SK-N-SH treated with all-trans-retinoic acid at 6 μM for 48 hours (cell line): ENCODE measurements at places on chromosomes 3 and 15.
A peak's percentile ranks its signal among the peaks of the same experiment; 100 is the strongest.

- no peak for ATAC-seq
Observed at GRCh38 chr3:173730391-173730790, 332.8 kb downstream of the NLGN1 start.

DNA sequence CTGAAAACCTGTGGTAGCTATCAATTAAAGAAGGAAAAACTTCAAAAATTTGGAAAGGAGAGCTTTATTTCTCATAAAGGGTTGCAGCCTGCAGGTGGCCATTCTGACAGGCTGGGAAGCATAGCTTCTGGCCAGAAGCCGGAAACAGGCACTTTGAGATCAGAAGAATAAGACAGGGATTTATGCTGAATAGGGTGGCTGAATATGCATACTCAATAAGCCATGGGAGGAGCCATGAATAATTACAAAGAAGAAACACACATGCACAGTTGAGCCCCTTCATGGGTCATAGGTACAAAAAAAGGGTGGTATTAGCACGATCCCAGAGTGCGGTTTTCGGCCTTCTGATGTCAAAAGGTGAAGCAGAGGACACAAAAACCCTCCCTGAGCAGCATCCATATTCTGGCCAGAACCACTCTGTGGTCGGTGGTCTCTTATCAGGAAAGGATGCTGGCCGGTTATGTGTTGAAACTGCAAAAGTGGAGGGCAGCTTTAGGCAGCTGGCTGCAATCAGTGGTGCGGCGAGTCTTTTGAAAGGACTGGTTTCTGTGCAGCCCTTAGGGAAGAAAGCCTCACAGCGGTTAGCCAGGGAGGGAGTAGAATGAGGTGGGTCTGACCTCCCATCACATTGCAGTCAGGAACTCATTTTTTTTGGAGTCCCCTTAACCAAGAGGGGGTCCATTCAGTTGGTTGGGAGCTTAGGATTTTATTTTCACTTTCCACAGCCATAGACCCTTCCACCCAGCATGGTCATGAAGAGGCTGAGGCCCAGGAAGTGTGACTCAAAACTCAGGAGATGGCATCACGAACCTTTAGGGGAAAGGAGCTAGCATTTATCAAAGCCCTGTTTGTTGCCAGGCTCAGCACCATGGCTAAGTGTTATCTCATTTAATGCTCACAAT lies 34.7 kb upstream of the CCDC174 start:
- no peak for ATAC-seq

DNA sequence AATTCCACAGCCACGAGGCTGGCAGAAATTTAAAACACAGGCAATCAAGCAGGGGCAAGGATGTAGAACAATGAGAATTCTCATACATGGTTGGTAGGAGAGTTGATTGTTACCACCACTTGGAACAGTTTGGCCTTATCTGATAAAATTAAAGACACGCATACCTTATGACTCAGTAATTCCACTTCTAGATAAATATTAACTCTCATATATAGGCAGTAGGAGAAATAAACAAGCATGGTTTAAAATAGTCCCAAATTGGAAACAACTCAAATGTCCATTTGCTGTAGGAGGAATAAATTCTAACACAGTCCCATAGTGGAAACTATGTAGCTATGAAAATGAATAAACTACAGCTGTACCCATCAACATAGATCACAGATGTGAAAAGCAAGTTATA lies 42.3 kb upstream of the USP3 start:
- ATAC-seq = peak; percentile 68

GRCh38 chr3:13480340-13481318 lies 523 bp downstream of the HDAC11 start:
- ATAC-seq = peak; percentile 25

GRCh38 chr3:15318661-15319060 lies 13.7 kb downstream of the SH3BP5 start:
- no peak for ATAC-seq

- no peak for ATAC-seq
Observed at GRCh38 chr3:176796371-176796770, 400.9 kb downstream of the TBL1XR1 start.

DNA sequence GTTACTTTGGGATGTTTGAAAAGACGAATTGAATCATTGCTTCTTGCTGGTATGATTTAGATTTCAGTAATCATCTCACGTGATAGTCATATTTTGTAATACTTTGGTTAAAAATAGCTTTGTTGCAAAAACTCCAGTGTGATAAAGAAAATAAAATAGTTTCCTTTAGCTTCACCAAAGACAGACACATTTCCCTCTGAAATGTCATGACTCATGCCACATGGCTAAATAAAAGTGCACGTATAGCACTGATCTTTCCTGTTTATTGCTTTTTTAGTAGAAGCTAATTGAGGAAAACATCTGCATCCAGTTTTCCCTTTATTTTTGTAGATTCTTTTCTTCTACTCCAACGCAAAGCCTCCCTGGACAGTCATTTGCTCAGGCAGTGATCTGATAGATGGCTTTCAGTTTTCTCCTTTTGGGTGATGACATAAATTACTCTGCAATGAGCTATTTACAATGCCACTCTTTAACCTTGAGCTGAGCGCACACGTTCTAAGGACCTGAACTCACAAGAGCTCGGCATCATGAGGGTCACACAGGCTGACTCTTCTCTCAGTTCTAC lies 84.9 kb downstream of the ARNT2 start:
- ATAC-seq = peak; percentile 83

- ATAC-seq = no peak
Observed at GRCh38 chr3:146894406-146894805, 289.3 kb upstream of the PLSCR5 start.

DNA sequence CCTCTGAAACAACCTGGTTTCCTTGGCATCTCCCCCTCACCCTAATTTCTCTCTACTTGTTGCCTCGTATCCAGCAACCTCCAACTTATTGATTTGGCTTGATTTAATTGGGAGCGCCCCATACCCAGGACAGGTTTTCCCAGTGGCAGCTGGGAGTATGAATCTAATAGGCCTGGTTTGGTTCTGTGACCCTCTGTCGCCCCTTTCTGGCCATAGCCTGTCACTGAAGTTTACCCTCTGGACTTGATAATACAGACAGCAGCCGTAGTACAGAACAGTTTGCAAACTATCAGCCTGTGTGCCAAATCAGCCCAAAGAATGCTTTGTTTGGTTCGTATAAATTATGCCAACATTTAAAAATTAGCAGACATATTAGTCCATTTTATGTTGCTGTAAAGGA lies 525.1 kb upstream of the GOLIM4 start:
- peak; percentile 88 for ATAC-seq

DNA sequence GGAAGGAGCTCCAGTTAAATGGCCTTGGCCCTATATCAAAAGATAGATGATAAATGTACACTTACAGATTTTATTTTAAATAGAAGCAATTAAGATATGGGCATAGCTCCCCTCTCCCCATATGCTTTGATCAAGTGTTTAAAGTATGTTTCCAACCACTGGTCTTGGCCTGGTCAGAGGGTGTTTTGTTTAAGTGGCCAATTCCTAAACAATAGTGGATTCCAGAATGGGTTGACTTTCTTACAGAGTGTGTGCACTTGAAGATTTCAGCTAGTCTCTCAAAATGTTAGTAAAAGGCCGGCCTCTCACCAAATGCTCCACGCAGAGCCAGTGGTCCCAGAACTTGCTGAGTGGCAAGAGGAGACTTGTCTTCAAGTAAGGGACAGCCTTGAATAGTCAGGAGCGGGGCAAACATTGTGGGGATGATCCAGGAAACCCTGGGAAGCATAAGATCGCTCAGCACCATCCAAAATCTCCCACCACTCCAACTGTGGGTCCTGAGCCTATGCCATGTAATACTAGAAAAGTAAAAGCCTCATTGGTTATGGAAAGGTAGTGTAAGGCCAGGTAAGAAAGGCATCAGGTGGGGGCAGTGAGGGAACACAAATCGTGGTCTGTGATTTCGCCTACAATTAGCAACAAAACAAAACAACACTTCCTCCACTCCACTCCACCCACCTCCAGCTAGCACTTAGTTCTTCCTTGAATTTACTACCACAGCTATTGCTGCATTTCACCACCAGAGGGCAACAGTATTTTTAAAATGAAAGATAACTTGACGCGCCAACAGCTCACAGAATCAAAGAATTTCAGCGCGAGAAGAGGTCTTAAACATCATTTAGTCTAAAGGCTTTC lies 4.8 kb downstream of the RARRES1 start:
- peak; percentile 53 for ATAC-seq

- ATAC-seq = no peak
Observed at GRCh38 chr3:132553826-132554225, 43.2 kb upstream of the ACKR4 start.

DNA sequence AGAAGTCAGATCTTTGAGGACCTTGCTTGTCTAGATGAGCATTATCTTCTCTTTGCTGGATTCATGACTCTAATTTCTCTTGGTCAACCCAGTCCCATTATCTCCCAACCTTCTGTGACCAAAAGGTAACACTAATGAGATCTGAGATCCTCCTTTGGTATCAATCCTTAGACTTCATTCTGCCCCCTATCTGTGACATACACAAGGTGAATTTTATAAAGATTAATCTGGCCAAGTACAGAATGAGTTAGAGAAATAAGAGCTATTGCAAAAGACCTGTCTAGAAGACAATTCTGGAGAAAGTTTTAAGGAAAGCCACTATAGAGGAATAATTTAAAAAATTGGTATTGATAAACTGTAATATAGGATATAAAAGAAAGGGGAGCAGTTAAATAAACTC lies 113.8 kb upstream of the KCNMB2 start:
- no peak for ATAC-seq

GRCh38 chr15:33454996-33455395 lies 144.2 kb downstream of the RYR3 start:
- no peak for ATAC-seq

GRCh38 chr3:141782386-141782932 lies 19.3 kb downstream of the GRK7 start:
- no peak for ATAC-seq

- peak; percentile 91 for ATAC-seq
Observed at GRCh38 chr15:52481915-52482314, 46.8 kb downstream of the MYO5A start.

- no peak for ATAC-seq
Observed at GRCh38 chr15:90113166-90113565, 10.9 kb upstream of the IDH2 start.

- ATAC-seq = no peak
Observed at GRCh38 chr3:99941211-99941610, 123.5 kb downstream of the CMSS1 start.

- no peak for ATAC-seq
Observed at GRCh38 chr3:43584043-43584826, 37.6 kb downstream of the ANO10 start.

DNA sequence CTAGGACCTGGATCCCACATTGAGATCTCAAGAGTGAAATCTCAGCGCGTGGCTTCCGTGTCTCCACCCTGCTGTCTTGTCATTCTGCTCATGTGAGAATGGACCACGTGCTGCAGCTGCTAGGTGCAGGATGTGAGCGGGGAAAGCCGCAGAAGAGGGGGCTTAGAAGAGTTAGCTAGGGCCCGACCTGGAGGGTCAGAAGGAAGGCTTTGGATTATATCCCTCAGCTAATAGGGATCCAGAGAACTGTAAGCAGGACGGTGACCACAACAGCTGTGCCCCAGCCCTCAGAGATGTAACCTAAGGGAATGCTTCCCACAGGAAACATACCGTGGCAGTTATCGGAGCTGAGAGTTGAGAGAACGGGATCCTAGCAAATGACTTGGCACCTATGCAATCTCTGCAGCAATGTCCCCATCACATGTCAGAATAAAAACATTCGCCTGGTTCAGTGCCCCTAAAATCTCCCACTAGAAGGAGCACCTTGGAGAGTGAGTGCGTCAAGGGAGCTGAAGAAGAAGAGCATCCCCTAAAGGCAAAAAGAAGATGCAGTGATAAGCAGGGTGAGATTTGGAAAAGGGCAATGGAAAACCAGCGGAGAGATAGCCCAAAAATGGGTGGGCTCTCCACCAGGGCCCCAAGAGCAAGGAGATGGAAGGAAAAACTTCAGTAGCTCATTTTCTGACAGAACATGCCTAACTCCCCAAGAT lies 76.9 kb upstream of the ST8SIA2 start:
- ATAC-seq = no peak

- ATAC-seq = no peak; the same call in 2 of the 3 replicates
Observed at GRCh38 chr15:38877471-38877870, 312.9 kb upstream of the RASGRP1 start.

DNA sequence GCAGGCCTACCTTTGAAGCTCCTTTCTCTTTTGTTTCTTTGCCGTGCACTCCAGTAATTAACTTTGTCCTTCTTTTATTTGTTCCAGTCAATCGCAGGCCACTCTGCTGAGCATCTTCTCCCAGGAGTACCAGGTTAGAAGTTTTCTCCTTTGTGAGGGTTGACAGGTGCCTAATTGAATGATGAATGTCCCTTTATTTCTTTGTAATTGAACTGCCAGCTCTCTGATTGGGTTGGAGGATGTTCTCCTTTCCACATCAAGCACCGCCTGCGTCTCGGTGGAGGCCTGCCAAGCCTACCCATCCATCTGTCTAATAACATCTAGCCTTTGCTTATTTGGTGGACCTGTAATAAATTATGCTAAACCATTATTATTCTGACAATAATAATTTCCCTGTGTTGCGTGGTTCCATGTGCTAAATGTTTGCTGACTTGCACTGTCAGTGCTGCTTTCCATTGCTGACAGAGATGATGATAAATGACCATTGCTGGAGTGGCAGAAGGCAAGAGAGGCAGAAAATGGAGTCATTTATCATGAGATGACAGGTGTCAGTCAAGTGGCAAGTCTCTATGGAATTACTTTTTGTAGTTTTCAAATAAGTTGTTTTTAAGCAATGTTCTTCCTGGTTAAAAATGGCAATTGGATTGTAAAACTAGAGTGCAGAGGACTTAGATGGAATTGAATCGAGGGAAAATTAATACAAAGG lies 64.9 kb downstream of the CDIN1 start:
- ATAC-seq = no peak; the same call in 2 of the 3 replicates

DNA sequence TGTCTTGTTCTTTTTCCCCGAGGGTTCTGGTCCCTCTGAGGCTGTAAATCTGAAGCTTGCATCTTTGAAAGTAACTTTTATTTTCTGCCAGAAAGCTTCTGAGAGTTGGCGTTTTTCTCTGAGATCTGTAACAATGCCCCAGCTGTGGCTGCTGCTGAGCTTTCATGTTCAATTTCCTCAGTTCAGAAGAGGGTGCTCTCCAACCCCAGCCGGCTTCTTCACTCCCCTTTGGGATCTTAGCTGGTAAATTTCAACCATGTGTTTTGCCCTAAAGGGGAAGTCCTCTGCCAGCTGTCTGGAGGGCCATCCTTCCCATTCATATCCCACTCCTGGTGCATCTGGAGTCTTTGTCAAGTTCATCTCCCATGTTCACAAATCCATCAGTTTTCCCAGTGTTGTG lies 18.3 kb upstream of the CFAP100 start:
- no peak for ATAC-seq

DNA sequence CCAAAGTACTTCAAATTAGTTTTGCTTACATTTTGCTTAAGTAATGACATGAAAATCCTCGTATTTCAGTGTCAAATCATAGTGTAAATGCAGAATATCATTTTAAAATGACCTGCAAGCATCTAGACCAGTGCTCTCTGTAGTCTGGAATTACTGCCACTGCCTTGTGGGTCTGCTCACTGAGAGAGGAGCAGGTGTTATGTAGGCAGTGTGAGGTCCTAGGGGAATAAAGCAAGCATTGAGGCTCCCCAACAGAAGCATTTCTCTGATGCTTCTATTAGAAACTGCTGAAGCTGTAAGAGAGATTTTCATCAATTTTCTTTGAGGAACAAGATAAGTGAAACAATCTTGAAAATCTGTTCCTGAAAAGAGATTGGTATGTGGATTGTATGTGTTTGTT lies 253.2 kb downstream of the BBX start:
- no peak for ATAC-seq

GRCh38 chr3:132231633-132232032 lies 85.6 kb upstream of the ACP3 start:
- ATAC-seq = peak; percentile 26; the same call in 2 of the 3 replicates
